ENCODE measurements at places on chromosomes 16 and 17. TPM values are rescaled to one million over a fixed set of nuclear protein-coding genes. Genes with fewer than 3 reads are reported as not detected.
A peak's percentile ranks its signal among the peaks of the same experiment; 100 is the strongest.

The CCL8 gene
- polyA plus RNA-seq, result 7.6 TPM

The PYDC1 gene
- polyA plus RNA-seq, result not detected

The CCL1 gene
- not detected for polyA plus RNA-seq

- H3K4me1 ChIP-seq, result peaks cover 8% of the 10 kb centered on the region
- DNase-seq, result peak; percentile 36
- no peak overlapping the region for H3K27ac ChIP-seq
- H3K36me3 ChIP-seq, result no peaks in the 10 kb centered on the region
- no peaks in the 10 kb centered on the region for H3K27me3 ChIP-seq
- H3K4me3 ChIP-seq, result no peak overlapping the region
These were observed 24.6 kb downstream of the CCDC182 start for GRCh38 chr17:57720386-57721035.

- no peaks in the 10 kb centered on the region for H3K36me3 ChIP-seq
- H3K27me3 ChIP-seq, result no peaks in the 10 kb centered on the region
- H3K27ac ChIP-seq, result no peak overlapping the region
- no peak for DNase-seq
- no peak overlapping the region for H3K4me3 ChIP-seq
- no peaks in the 10 kb centered on the region for H3K4me1 ChIP-seq
These were observed 175.6 kb downstream of the PCTP start for GRCh38 chr17:55926276-55926990.

- H3K4me1 ChIP-seq, result no peaks in the 10 kb centered on the region
- no peaks in the 10 kb centered on the region for H3K36me3 ChIP-seq
- no peak overlapping the region for H3K4me3 ChIP-seq
These were observed 2.9 kb downstream of the KRT39 start for GRCh38 chr17:40963838-40964237.
